ENCODE measurements at places on chromosomes 11 and 22.

- no peak for DNase-seq
Observed at GRCh38 chr11:6219359-6219758, 14.0 kb downstream of the C11orf42 start.

DNA sequence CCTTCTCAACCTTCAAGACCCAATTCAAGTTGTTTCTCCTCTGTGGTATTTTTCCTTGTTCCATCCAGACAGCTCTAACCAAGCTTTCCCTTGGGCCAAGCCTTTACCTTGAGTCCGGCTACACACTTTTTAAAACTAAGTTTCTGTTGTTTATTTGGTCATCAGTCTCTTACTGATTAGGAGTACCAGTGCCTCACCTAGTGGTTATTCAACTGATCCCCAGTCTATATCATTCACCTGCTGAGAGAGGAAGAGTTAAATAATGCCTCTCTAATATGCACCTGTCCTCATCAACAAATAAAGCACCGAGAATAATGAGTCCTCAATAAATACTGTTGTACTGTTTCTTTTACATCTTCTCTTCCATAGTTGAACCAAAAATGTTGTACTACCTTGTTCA lies 160.8 kb downstream of the MSANTD4 start:
- DNase-seq, result no peak

- no peak for DNase-seq
Observed at GRCh38 chr22:42630211-42630610, 10.2 kb downstream of the ATP5MGL start.

DNA sequence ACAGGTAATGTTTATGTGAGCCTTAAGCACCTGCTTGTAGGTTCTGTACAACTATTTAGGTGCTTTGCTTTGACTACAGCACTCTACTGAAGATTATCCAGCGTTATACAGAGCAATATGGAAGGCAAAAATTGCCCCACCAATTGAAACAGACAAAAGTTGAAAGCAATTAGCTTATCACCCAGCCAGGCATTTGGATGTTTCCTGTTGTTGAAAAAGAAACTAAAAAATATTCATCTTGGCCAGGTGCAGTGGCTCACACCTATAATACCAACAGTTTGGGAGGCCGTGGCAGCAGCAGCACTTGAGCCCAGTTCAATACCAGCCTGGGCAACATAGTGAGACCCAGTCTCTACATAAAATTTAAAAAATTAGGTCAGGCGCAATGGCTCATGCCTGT lies 18.5 kb downstream of the ATL3 start:
- no peak for DNase-seq

- DNase-seq, result no peak
Observed at GRCh38 chr11:69230856-69231425, 63.0 kb upstream of the MYEOV start.

Measured in KBM-7 (cell line).